Activated CD8-positive, alpha-beta memory T cell treated with anti-CD3 and anti-CD28 coated beads, Interleukin-2, amount 10 ng/mL, durations not matched to agents 7 days and 5 days (primary cell): ENCODE measurements at places on chromosomes 7 and 10.

DNA sequence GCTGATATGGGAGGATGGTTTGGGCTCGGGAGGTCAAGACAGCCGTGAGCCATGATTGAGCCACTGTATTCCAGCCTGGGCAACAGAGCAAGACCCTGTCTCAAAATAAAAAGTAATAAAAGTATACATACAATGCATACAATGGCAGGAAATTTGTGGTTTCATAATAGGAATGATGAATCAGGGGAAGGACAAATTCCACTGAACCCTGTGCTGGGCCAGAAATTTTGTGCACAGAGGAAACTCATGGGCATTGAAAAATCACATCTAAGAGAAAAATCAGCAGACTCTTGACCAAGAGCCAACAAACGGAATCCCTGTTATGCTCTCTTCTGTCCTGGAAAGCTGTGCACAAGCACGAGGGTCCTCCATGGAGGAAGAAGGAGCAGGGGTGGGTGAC, 35.1 kb downstream of the SEM1 start:
- no peak for DNase-seq

DNA sequence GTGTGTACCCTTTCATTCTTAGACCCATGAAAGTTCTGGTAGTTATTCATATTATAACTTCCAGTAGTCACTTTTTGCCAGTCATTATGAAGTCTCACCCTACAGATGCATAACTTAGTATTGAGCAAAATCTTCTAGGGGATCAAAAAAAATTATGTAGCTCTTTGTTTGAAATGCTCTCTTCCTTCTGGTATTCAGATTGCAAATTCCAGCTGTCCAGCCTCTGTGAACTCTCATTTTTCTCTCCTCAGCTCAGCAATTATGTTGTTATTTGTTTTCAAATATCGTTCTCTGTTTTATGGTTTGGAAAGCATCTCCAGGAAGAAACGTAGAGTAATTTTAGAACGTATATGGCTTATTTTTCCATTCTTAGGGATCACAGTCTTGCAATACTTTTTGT, 442.5 kb downstream of the SEMA3D start:
- DNase-seq: no peak

DNA sequence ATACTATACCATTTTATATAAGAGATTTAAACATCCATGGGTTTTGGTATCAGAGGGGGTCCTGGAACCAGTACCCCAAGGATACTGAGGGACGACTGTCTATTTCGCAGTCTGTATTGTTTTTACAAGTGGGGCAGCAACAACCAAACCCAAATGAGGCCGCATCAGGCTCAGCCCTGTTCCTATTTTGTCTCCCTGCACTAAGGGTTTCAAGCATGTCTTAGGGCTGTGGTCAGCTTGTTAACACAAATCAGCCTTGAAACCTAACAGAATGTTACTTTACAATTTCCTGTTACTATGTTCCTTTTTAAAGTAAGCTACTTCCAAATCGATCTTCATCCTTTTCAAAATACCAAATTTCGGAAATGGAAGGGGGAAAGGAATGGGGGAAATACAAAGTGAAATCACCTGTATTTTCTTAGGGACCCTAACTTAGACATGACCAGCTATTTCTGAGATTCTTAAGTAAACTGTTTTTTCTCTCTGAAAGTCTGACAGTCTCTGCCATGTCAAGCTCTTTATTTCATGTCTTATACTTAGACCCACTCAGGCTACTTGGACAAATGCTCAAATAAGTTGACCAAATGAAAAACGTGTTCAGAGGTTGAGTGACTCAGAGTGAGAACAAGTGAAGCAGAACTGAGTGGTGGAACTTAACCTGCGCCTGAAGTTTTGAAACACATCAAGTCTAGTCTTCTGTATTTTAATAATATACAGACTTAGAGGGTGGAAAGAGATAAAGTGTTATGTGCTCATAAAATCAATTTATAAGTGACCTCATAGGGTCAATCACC, 75.8 kb downstream of the C1GALT1 start:
- DNase-seq: peak; percentile 53

DNA sequence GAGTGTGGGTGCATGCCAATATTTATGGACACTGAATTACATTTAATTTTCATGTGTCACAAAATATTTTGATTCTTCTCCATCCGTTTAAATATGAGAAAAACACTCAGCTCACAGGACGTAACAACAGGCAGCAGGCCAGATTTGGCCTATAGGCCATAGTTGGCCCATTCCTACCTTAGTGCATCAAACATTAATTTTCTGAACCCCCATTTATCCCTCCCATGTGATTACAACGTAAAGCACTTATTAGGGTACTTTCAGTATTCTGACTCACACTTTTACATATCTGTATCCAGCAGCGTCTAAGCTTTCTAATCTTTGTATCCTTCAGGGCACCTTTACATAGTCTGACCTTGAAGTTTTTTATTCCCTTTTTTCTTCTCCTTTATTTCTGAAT, 4.0 kb downstream of the IDI1 start:
- DNase-seq: no peak

- DNase-seq: no peak
Measured at GRCh38 chr7:78734626-78735025, 718.8 kb downstream of the MAGI2 start.

DNA sequence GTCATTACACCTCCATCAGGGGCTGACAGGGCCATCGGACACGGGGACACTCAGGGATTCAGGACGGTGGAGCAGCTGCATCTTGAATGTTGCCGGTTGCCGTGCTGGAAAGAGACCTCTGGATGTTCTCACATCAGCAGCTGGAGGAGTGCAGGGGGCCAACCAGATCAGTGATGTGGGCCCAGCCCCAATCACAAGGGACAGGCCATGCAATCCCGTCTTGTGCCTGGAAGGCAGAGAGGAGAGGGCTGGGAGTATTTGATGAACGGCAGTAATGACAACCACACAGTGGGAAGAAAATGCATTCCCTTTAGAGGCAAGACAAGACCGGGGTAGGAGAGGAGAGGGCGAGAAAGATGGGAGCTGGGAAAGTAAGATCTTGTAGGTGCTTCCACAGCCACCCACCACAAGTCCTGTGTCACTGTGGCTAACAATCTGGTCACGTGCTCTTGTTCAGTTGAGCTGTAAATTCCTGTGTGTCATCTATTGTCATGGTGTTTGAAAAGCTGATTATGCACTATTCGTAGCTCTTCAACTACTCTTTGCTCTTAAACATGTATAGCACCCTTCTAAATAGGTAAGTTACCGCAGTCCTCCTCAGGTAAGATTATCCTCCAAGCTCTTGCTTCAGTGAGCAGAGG, 85.9 kb upstream of the LEP start:
- DNase-seq: no peak

DNA sequence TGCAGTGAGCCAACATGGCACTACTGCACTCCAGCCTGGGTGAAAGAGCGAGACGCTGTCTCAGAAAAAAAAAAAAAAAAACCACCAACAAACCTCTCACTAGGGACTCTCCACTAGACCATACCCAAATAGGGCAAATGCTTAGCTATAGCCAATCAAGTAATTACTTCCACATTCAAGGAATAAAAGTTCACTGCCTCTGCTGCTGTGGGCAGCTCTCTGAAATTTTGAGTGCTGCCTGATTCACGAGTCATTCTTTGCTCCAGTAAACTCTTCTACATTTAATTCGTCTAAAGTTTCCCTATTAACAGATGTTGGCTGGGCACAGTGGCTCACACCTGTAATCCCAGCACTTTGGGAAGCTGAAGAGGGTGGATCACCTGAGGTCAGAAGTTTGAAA, 4.7 kb upstream of the NRBF2 start:
- no peak for DNase-seq

DNA sequence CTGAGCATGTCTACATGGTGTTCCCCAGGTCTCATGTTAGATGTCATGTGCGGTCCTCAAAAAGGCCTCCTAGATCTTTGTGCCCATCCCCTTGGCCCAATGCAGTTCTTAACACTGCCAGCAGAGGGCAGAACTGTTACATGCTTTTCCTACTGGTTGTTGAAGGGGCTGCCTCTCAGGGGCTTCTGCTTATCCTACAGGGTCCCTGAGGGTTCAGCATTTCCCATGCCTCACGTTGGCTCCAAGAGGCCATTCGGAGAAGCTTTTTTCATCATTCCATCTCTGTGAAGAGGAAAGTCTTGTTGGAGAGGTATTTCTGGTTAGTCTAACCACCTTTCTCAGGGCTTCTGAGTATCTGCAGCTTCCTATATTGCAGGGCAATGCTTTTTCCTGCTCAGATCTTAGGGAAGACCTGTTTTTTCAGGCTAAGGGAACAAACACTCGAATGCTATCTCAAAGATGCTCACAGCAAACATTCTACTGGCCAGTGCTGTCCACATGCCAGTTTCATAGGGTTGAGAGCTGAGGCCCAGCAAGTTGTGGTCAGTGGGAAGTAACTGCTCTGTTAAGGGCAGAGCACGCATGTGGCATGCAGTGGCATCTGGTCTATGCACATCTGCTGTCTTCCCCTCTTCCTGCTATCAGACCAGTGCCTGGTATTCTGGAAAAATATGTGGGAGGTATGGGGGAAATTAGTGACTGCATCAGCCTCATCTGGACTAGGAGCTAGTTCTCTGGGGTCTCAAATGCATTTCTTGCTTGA, 31.5 kb downstream of the MBL2 start:
- peak; percentile 48 for DNase-seq

- DNase-seq: no peak
Measured at GRCh38 chr7:35501681-35502080, 193.3 kb downstream of the HERPUD2 start.

DNA sequence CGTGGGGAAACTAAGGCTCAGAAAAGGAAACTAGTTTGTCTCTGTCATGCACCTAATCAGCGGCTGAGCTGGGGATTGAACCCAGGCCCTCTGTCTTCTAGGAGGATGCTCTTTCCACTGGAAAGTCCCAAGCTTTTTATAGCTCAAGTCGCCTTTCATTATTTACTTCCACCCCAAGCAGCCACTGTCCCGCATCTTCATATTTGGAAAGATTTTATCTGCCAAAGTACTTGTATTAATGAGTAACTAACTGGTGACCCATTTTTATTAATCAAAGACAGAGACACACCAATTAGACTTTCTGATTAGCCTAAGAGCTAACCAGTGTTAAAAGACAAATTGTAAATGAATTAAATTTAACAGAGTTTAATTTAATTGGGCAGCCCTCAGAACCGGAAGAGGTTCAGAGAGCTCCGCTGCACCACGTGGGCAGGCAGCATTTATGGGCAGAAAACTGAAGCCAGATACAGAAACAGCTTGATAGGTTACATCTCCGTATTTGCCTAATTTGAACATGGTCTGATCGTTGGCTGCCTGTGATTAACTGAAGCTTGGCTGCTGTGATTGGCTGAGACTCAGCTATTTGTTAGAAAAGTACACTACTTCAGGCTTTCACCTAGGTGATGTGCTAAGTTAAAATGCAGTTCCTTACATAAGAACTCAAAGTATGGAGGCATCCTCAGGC, 78.5 kb upstream of the PDCD4 start:
- no peak for DNase-seq

GRCh38 chr7:37901236-37901827, 15.3 kb downstream of the SFRP4 start:
- no peak for DNase-seq

- DNase-seq: peak; percentile 79
Measured at GRCh38 chr10:123994417-123995081, 98.8 kb downstream of the CHST15 start.

- no peak for DNase-seq
Measured at GRCh38 chr7:45192621-45193041, 35.0 kb downstream of the RAMP3 start.

GRCh38 chr10:76111986-76112825, 680.8 kb downstream of the LRMDA start:
- DNase-seq: no peak

GRCh38 chr10:6062101-6062771, at the start of gene IL2RA:
TSS of gene IL2RA (minus strand) at chr10:6062367. CDS start at chr10:6062151, 216 bp downstream.
- DNase-seq: peak; percentile 84

DNA sequence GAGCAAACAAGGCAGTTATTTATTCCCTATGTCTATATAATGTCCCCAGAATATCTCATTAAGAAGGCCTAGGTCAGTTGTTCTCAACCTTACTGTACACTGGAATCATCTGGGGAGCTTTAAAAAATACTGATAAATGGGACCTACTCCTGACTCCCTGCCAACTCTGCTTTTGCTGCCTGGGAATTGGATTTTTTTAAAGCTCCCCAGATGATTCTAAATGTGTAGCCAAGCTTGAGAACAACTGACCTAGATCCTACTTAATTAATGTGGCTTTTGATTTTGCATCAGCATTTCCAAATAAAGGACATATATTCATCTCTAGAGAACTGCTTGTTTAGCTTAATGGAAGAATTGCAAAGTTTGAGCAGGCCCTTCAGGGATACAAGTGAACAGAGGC, 91.7 kb upstream of the HPS1 start:
- no peak for DNase-seq

DNA sequence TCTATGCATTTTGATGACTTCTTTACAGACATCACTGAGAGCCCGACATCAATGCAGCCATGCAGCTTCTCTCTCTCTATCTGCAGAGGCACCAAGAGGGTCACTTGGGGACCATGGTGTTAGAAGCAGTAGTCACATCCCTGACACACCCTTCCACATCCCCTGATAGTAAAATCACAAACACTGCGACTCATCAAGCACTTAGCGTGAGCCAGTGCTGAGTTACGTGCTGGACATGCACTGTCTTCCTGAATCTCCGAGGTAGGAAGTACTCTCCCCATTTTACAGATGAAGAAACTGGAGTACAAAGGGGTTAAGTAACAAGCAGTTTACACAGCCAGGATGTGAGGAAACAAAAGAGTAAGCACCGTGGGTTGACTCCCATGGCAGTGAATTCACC, 109.2 kb downstream of the OSBPL3 start:
- no peak for DNase-seq

- DNase-seq: no peak
Measured at GRCh38 chr10:103575416-103576075, 82.0 kb downstream of the NEURL1 start.

DNA sequence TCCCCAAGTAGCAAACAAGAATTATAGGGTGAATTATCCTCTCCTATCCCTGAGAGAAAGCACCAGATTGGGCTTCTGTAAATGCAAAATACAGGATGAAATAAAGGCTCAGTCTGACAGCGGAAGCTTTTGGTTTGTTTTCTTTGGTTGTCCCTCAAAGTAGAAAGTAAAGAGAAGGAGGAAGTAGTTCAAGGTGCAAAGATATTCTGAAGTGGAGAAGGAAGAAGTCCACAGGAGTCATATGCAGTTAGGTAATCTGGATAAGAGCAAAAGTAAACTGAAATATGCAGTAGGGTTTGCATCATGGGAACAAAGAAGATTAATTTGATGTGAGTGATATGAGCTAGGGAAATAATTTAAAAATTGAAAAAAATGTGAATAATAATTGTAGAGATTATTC, 1071.9 kb downstream of the CNTNAP2 start:
- no peak for DNase-seq

- no peak for DNase-seq
Measured at GRCh38 chr7:55241958-55242357, 123.2 kb upstream of the LANCL2 start.

DNA sequence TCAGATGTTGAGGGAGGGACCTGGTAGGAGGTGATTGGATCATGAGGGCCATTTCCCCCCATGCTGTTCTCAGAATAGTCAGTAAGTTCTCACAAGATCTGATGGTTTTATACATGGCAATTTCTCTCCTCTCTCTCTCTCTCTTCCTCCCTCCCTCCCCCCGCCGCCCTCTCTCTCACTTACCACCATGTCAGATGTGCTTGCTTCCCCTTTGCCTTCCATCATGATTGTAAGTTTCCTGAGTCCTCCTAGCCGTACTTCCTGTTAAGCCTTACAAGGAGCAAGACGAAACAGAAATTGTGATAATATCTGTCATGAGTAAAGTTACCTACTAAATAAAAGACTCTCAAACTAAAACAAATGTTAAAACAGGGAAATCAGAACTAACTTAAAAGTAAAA, 19.9 kb upstream of the GPR141 start:
- DNase-seq: no peak
